ENCODE measurements at places on chromosomes 4 and X.

GRCh38 chr4:148795156-148795864 is 353.1 kb upstream of the NR3C2 start:
- DNase-seq: peak; percentile 87

- DNase-seq: no peak
These were observed 125.6 kb downstream of the ANTXR2 start for GRCh38 chr4:79947386-79947785.

GRCh38 chrX:135544338-135544948 is 24.0 kb downstream of the INTS6L start:
- DNase-seq: no peak

DNA sequence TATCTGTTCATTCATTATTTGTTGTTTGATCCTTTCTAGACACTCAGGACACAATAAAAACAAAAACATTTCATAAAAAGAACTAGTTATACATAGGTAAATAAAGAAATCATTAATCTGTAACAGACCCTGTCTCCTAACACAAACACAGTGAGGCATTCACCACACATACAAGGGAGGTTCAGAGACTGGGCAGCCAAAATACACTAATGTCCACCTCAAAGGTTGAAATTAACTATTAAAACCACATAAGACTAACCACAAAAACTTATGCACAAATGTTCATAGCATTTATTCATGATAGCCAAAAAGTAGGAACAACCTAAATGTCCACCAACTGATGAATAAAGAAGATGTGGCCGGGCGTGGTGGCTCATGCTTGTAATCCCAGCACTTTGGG is 7.8 kb downstream of the PAPSS1 start:
- no peak for DNase-seq

DNA sequence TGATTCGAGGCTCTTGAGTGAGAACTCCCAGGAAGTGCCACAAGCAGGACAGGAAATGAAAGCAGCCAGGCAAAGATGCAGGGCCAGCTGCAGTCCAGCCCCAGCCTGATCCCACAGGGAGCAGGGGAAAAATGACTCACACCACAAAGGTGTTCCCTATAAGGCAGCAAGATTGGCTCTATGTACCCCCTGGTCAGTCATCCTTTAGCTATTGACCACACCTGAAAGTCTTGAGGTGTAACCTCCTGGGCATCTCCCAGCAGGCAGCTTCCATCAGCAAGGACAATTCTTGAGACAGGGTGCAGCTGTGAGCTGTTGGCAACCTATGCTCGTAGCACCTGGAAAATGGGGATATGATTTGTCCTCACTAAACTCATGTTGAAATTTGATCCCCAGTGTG is 27.9 kb upstream of the EXOC1L start:
- DNase-seq: no peak

- no peak for DNase-seq
These were observed 1456.9 kb downstream of the TECRL start for GRCh38 chr4:62952366-62952765.
